Activated CD4-positive, alpha-beta T cell treated with anti-CD3 and anti-CD28 coated beads, Interleukin-2, Interleukin-6, amounts not matched to agents 100 ng/mL and 50 ng/mL, durations not matched to agents 16 hours and 8 hours (primary cell): ENCODE measurements at places on chromosomes 1 and 21.

DNA sequence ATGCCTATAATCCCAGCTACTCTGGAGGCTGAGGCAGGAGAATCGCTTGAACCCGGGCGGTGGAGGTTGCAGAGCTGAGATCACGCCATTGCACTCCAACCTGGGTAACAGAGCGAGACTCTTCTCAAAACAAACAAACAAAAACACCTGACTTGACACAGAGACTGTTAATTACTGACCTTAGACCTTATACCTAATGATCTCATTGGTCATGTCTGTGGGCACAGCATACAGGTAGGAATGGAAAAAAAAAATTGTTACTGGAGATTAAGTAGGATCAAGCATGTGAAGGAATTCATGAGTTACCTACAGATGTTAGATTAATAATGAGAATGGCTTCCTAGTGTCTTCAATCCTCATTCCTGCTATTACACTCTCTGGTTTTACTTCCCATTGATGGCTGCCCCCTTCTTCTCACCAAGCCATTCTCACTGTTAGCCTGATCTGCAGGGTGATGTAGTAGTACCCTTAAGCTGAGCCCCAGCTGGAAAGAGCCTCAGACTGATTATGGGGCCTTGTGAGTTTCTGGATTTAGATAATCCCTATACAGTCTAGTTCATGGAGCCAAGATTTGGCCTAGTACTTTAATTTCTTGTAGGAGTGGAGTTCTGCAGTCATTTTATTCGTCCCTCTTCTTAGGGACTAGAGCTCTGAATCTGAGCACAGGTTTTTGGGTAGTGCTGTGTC is 8.8 kb downstream of the TBCE start:
- no peak for DNase-seq

- no peak for DNase-seq
These were observed 163.5 kb downstream of the NFIA start for GRCh38 chr1:61245696-61246400.

DNA sequence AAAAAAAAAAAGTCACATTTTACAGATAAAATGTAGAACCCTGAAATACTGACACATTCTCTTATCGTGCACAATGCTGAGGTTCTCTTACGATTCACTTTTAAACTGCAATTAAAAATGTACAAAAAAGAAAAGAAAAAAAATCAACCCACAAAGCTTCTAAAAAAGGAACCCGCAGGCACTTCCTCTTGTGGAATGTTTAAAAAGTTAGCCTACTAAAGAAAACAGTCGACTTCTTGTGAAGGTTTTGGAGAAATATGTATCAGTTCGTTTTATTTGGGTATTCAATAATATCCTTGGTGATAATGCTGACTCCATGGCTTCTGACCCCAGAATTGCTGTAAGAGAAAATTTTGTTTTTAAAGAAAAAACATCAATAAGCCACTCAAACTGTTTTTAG is 10.2 kb downstream of the HNRNPU start:
- no peak for DNase-seq

- DNase-seq: no peak
These were observed 11.2 kb downstream of the DCST2 start for GRCh38 chr1:155022136-155022926.
